ENCODE measurements at places on chromosomes 2 and 18.

GRCh38 chr2:33146102-33146501 is 199.3 kb downstream of the LTBP1 start:
- DNase-seq = no peak

- no peak for DNase-seq
Measured at GRCh38 chr2:58620896-58621295, 379.8 kb upstream of the FANCL start.

DNA sequence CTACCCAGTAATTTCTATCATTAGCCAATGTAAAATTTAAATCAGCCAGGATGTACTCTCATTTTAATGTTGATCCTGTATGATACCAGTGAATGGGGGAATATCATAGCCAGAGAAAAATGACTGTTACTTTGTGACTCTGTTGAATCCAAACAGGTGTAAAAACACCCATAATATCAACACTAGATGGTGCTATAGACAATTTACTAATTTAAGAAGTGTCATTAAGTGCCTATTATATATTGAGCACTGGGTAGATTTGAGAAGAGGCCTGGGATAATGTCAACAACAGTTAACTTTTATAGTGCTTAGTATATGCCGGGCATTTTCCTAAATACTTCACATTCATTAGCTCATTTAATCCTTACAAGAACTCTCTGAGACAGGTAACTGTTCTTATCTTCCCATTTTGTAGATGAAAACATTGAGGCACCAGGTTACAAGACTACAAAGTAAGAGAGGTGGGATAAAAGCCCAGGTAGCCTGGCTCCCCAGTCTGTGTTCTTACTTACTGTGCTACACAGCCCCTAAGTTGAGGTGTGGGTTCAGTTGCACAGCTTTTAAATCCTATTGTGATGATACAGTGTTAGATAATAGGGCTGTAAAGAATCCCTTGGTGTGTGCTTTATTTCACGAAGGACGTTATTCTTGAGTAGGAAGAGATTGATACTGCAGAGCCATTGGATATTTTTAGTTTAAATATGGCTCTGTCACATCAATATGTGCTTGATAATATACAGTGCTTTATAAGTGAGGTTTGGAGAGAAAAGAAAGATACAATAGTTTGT is 325.5 kb downstream of the AGPS start:
- no peak for DNase-seq

DNA sequence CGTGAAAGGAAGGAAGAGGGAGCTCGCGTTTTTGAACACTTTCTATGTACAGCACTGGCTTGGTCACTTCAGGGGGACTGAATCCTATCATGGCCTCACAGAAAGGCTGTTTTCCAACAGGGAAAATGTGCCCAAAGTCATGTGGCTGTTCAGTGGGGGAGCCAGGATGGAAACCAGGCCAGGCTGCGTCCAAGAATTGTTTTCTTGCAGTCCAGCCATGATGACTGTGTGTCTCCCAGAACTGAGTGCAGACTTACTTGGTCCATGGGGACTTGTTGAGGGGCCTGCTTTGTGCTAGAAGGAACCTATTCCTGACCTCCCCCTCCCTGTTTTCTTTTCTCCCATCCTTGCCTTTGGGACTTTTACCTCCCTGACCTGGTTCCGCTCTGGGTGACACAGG is 46.9 kb downstream of the EMILIN2 start:
- no peak for DNase-seq

- no peak for DNase-seq
Measured at GRCh38 chr2:160073284-160073888, 11.0 kb upstream of the PLA2R1 start.

DNA sequence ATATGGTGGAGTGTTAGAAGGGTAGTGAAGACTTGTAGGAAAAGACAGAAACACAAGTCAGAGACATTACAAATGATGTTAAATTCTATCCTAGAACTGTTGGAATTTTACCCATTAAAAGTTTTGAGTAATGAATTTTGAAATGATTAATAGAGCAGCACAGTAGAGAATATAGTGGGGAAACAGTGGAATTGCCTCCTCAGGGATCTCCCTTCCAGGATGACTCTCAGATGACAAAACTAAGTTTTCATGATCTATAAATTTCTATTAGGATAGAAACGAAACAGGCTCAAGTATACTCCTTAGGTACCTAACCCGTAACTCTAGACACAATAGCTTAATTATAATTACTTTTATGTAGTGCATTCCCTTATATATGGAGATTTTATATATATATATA is 86.7 kb downstream of the DPP4 start:
- DNase-seq = no peak

- no peak for DNase-seq
Measured at GRCh38 chr18:43800584-43800983, 523.3 kb upstream of the SYT4 start.

GRCh38 chr2:127313406-127313805 is 19.5 kb upstream of the ERCC3 start:
- no peak for DNase-seq

- no peak for DNase-seq
Measured at GRCh38 chr2:46530639-46531038, 51.3 kb downstream of the TMEM247 start.

GRCh38 chr2:42084231-42084671 is 36.4 kb downstream of the PKDCC start:
- no peak for DNase-seq

DNA sequence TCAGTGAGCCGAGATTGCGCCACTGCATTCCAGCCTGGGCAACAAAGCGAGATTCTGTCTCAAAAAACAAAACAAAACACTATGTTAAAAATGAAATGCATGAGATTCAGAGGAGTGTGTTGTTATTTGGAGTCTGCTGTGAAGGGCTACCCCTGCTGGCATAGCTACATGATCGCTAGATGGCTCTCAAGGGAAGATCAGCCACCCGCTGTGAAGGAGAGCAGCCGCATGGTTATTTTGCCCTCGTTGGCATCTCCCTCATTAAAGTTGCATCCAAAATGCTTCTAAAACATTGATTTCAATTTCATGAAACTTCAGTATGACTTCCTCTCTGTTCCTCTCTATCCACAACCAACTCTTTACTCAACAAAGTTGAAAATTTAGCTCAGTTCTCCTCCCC is 54.8 kb upstream of the NDUFV2 start:
- no peak for DNase-seq

- no peak for DNase-seq
Measured at GRCh38 chr2:231966886-231967285, 5.4 kb downstream of the DIS3L2 start.

GRCh38 chr2:154707994-154708575 is 9.6 kb downstream of the KCNJ3 start:
- DNase-seq = no peak

GRCh38 chr2:150204451-150204850 is 283.0 kb downstream of the RND3 start:
- DNase-seq = peak; percentile 93

GRCh38 chr2:46814160-46814961 is 101.2 kb downstream of the MCFD2 start:
- DNase-seq = peak; percentile 65

DNA sequence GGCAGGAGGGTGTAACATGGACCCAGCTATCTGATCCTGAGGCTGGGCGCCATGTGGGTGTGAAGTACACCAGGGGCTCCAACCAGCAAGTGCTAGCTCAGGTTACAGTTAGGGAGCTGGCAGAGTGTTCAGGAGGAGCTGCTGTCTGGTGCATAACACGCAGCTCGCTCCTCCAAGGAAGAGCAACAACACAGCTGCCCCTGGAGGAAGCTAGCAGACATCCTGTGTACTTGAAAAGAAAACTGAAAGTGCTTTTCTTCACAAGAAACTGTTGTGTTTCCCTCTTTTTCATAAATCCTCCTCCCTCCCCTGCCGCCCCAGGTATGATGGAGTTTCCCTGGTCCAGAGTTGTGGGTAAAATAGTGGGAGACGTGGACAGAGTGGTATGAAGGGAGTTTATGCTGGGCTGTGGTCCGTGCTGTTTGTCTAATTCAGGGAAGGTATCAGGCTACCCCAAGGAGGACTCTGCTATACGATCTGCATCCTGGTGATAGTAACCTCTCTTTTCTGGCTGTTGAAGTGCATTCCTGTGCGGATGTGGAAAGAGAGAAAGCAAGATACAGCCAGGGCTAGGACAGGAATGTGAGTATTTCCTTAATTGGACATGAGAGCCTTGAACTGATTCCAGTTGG is 6.1 kb upstream of the LBH start:
- DNase-seq = no peak

GRCh38 chr18:59340312-59340711 is 18.8 kb downstream of the LMAN1 start:
- no peak for DNase-seq

- DNase-seq = no peak
Measured at GRCh38 chr2:211085056-211085680, 528.8 kb downstream of the CPS1 start.

DNA sequence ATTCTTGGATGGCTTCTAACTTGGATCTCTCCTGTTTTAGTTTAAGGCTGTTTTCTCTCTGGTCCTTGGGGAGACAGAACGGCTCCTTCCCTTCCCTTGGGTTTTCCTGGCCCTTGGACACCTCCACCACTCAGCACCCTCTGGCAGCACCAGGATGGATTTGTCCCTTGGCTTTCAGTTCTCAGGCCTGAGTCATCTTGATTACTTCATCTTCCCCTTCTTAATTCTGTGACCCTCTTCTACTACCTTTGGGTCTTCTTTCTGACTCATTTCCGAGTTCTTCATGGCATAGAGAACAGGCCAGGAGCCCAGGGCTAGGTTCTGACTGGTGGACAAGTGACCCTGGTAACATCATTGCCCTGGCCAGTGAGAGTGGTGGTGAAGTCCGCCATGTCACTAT is 14.9 kb downstream of the IGFBP2 start:
- DNase-seq = peak; percentile 13

DNA sequence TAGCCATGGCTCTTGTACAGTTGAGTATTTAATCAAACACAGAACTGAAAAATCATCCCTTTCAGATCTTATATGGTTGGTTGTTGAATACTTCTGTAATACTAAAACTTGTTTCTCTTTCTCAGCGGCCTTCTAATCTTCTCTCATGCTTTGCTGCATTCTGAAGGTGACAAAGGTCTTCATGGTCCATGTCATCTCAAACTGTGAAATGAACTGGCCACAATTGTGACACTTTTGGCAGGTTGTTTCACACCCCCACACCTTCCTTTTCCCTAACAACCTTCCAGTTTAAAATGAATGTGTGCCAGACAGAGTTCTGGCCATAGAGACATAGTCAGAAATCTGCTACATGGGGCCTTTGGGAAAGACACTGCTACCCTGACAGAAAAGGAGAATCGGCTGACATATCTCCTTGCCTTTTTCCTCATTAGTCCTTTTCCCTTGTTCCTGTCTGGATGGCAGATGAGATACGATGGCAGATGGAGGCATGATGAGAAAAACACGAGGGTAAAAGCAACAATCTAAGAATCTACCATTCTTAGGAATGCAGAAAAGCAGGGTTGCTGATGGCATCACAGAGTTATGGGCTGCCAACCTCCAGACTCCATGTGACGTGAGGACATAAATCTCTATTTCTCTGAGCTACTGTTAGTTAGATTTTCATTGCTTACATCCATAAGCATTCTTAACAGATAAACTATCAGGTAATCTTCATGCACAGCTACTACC is 106.5 kb downstream of the PIGN start:
- DNase-seq = no peak

- DNase-seq = no peak
Measured at GRCh38 chr2:59295524-59296162, 1054.5 kb upstream of the FANCL start.

DNA sequence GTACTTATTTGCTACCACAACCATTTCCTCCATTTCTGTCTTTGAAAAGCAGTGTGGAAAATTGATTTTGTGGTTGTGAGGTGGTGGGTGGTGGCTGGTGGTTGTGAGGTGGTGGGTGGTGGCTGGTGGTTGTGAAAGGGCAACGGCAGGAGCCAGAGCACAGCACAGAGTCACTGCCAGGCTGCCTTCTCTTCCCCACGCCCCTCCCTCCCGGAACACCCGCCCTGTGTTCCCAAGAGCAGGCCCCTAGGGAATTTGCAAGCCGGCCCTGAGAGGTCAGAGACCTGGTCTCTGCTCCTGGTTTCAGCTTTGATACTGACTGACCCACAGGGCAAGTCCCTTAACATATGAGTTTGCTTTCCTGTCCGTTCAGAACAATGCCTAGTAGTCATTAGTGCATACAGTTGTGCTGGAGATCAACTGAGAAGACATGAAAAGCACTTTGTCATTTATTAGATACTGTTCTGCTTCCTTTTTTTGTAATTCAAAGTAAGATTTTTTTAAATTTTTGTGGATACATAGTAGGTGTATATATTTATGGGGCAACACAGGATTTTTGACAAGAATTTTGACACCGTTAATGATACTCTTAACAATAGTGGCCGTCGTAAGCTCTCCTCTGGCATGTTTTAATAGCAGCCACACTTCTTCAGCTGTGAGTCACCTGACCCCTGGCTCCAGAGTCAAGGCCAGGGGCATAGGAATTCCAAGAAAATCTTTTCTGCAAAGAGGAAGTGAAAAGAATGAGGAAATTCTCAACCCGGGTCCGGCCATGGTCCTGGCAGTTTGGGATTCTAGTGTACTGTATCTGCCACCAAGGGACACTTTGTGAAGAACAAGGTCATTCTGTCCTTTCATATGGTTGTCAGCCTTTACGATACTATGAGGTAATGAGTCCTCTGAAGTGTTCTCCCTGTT is 53.2 kb downstream of the ITGA6 start:
- no peak for DNase-seq

- no peak for DNase-seq
Measured at GRCh38 chr2:101116348-101116747, 34.8 kb downstream of the TBC1D8 start.

DNA sequence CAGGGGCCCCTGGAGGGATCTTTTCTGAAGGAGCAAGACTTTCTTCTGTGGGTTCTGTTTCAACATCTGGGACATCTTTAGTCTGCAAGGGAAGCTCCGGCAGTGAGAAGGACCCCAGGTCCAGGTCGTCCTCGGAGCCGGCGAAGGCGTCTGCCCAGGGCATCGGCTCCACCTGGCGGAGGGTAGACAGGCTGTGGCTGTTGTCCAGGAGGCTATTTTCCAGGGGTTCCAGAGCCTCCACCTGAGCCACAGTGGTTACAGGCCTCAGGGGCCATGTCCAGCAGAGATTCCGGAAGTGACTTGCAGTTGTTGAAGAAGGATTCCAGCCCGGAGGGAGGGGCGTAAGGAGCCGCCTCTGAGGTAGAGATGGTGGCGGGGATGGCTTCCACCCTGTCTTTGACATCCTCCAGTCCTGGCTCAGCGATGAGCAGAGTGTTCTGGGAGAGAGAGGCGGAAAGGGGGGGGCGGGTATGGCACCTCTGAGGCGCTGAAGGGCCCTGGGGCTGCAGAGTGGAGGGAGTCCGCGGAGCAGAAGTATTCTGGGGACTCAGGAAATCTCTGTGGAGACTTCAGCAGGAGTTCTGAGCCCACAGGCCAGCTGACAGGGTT is 891.3 kb upstream of the LRRTM1 start:
- no peak for DNase-seq

DNA sequence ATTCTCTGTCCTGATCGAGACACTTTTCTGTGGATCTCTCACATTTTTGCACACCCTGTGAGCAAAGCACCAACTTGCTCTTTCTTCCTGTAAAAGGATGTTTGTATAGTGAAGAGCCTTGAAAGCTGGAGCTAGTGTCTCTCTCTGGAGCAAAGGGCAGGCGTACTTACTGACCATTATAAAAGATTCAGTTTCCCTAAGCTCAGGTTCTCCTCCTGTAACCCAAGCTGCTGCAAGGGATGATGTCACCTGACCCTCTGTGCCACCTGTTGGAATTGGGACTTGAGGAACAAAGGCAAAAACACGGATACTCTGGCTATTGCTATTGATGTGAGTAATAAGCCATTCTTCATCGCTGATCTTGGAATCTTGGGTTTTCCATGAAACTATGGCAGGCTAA is 52.6 kb upstream of the NEMP2 start:
- DNase-seq = no peak

All from AG09309 (cell line).